ENCODE measurements at places on chromosomes 7 and 10. TPM values are rescaled to one million over a fixed set of nuclear protein-coding genes. Genes with fewer than 3 reads are reported as not detected.

The C10orf95 gene
- 0.25 TPM for total RNA-seq

The TRDMT1 gene
- total RNA-seq = 6.1 TPM

The ARMS2 gene
- not detected for total RNA-seq

The ZMYND11 gene
- total RNA-seq = 83.4 TPM

The BUD31 gene
- total RNA-seq = 77.7 TPM

The PNLIP gene
- not detected for total RNA-seq

The PDE1C gene
- total RNA-seq = 2.3 TPM

The GHRHR gene
- not detected for total RNA-seq

DNA sequence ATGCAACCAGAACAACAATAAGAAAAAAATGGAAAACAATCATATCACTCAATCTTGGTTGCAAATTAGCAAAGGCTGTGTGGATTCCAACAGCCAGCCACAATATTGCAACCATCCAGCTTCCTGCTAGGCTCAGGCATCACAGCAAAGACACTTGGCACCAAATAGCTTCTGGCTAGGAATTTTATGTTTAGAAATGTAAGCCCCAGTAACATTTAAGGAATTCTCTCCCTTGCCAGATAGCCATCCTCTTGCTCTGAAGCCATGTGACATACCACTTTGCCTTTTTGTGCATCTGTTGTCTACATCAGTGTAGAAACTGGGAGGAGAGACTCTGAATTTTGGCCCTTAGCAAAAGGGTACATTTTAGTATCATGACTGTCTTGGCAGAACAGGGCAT lies 22.2 kb downstream of the MKX start:
- DNase-seq = no peak

DNA sequence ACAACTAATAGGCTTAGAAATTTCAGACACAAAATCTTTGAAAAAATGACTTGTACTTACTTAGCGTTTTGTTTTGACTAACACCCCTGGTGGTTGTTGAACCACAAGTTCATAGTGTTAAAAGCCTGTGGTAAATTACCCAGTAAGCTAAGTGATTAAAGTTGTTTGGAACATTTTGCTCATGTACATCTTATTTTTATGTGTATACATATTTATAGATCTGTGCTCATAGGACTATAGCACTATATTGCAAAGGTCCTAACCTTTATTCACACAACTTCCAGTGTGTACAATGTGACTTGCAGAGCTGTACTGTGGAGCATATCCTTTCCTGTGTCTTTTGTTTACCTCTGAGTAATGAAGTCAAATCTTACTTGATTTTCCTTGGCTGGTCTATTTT lies 79.6 kb downstream of the BMPR1A start:
- DNase-seq = peak; percentile 11

DNA sequence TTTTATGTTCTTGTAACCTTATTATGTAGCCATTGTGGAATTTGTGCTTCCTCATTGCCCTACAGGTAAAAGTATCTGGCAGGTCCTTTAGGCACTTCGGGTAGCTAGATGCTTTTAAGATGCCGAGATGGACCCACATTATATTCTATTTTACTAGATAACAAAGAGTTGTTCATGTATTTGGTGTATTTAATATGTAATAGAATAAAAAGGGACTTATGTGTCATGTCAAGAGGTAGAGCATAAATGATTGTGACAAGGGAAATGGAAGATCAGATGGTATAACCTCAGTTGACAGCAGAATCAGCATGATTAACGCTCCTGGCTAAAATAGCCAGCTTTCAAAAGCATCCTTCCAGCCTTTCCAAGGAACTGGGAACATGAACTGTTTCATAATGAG lies 50.6 kb downstream of the NPY start:
- no peak for DNase-seq

GRCh38 chr10:75807456-75807855 lies 376.0 kb downstream of the LRMDA start:
- no peak for DNase-seq

DNA sequence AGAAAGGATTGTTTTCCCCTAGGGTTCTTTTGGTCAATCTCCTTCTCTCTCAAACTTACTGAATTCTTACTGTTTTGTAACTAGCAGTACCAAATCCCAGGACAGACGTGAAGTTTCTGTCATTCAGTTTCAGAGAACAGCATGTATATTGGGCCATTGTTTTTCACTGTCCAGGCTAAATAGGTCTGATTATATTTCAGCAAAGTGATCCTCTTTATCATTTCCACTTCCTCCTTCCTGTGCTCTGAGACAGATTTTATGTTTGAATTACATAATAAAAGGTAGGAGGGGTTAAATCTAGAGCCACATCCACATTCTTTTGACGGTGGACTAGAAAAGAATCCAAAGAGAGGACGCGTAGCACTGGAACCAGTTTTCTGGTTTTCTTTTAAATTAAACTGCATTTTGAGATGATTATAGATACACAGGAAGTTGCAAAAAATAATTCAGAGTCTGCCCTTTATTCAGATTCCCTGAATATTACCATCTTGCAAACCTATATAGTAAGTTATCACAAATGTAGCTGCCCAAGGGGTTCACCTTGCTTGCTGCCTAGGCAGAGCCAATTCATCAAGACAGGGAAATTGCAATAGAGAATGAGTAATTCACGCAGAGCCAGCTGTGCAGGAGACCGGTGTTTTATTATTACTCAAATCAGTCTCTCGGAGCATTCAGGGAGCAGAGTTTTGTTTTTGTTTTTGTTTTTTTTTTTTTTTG lies 40.1 kb downstream of the AKR1E2 start:
- no peak for DNase-seq

- peak; percentile 21 for DNase-seq
Observed at GRCh38 chr10:71999360-72000072, 35.3 kb downstream of the CHST3 start.

DNA sequence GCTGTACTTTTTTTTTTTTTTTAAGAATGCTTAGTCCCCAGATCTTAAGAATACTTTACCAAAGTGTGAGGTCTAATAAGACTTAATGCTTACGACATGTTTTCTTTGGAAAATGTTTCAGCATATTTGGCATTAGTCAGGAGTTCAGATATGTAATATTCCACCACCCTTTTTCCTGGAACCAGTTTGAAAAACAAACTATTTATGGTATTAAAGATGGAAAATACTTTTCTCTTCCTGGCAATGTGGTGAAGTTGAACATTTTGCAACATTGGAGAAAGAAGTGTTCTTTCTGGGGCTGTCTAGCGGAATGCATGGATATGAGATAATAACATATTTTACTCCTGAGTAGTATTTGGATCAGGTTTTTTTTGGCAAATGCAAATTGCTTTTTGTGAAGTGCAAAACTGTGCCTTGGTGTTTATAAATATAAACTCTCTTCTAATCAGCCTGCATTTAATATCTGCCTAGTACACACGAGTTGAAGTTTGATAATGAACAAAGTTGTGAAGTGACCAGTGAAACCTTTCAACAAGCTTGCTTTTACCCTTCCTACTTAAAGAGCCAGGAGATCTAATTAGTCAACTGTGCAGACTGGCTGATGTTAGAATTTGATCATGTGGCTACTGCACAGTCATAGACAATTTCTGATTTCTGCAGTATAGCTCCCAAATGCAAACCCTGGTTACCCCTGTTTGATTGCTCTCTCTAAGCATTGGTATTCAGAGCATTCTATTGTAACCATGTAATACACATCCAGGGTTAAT lies 20.9 kb downstream of the MAP3K8 start:
- no peak for DNase-seq

DNA sequence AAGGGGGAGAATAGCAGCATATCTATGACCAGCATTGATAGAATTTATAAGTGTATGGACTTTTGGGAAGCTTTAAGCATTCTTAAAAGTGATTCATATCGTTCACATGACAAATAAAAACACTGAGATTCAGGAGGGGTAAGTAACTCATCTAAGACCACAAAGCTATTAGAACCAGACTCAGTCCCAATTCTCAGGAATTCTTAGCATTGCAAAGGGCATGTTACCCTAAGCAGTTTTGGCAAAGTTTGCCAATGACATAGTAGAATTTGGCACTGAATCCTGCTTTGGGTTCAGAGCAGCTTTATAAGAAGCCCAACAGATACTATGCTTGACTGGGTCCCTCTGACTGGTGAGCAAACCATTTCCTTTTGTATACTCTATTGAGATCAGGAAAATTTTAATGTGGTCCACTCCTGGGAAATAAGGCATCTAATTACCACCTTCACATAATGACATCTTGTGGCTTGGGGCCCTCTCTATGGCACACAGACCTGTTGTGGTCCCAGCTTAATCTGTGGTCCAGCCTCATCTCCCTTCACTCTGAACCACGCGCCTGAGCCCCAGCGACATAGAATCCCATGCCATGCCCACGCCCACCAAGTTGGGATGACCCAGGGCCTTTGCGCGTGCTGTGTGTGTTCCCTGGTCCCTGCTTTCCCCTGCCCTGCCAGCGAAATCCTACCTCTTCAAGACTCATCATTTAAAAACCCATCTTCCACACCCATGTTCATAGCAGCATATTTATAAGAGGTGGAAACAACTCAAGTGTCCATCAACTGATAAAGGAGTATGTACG lies 37.5 kb upstream of the DOCK1 start:
- peak; percentile 70 for DNase-seq

DNA sequence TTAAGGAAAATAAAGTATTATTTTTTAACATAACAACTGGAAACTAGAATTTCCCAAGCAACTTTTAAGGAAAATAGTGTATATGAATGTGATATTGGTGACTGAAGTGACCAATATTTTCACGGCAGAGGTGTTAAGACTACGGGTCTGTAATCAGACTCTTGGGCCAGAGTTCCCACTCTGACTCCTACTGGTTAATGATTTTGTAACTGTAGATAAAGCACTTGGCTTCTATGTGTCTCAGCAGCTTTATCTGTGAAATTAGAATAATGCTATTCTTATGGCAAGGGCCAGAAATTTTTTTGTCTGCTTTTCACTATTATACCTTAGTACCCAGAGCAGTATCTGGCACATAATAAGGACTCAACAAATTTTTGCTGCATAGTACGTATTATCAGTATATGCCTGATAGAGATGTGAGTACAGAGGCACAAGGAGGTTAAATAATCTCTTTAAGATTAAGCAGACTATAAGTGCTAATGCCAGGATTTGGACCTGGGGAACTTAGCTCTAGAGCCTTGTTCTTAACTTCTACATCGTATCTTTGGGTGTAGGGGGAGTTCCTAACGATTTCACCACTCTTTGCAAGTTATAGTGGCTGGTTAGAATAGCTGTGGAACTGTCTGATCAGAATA lies 186.1 kb upstream of the SLC26A5 start:
- DNase-seq = no peak

GRCh38 chr7:85851571-85852193 lies 664.8 kb upstream of the SEMA3D start:
- peak; percentile 70 for DNase-seq

- DNase-seq = no peak
Observed at GRCh38 chr7:137685433-137686164, 161.2 kb downstream of the DGKI start.

DNA sequence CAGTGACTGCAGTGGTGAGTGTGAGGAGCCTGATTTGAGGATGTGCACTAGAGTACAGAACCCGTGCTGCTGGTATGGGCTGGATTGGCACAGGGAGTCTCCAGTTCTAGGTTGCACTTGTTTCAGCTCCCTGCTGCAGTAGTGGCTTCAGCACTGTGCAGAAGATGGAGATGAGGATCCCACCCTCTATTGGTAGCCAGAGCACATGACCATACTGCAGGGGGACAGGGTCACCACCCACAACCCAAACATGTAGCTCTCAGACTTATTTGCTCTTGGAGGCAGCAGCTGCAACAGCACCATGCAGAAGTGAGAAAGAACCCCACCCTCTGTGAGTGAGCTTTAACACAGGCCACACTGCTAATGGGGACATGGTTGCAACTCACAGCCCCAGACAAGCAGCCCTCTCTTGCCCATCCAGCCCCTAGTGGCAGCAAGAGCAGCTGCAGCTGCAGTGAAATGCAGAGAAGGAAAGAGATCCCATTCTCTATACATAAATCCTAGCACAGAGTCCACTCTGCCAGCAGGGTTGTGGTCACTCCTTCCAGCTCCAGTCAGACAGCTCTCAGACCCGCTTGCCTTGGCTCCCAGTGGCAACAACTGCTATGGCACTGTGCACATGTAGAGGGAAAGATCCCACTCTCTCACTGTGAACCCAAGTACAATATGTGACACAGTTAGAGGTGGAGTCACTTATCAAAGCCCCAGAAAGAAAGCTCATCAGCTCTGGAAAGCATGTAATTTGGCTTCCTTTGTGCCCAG lies 51.4 kb upstream of the SCIN start:
- DNase-seq = no peak

DNA sequence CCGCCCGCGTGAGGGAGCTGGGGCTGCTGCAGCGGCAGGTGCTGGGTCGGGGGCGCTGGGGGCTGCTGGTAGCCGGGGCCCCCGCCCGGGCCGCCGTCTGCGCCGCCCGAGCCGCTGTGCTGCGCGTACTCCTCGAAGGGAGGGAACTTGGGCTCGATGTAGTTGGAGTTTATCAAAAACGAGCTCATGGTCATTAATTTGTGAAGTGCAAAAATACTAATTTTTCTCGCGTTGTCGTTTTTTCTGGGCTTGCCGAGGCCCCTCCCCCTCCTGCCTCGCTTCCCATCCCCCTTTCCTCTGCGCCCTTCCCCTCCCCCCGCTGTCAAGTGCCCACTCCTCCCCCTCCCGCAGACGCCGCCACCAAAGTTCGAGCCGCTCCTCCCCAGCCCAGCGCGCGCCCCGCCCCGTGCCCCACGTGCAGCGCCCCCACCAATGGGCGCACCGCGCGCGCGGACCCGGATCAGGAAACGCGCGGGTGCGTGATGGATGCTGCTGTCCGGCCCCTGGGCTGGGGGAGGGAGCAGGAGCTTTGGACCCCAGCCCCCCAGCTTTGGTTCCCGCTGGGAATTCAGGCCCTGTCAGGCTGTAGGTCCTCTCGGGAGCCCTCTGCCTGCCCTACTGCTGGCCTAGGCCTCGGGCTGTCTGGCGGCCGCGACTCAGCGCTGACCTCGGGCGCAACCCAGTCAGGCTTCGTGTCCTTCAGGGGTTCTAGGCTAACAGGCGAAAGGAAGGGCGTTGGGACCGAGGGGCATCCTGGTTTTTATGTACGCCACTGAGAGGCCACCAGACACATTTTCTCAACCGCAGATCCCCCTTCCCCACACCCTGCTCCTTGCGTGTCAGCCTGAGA lies at the start of gene HOXA4:
TSS of gene HOXA4 (minus strand) at position 218 of the 850 bp plus-strand sequence. CDS start at position 194, 24 bp downstream.
- no peak for DNase-seq

DNA sequence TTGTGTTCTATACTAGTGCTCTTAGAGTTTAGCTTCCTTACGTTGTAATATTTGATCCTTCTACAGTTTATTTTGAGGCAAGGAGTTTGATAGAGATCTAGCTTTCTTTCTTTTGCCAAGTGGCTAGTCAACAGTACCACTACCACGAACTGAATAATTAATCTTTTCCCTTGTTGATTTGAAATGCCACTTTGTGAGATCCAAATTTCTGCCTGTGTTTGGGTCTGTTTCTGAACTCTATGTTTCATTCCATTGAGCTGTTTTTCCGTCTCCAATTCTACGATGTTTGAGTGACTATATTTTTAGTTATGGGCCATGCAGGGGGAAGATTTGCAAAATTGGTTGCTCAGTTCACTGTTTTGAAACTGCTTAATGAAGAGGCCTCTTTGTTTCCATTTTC lies 134.7 kb downstream of the KIAA1217 start:
- DNase-seq = no peak

DNA sequence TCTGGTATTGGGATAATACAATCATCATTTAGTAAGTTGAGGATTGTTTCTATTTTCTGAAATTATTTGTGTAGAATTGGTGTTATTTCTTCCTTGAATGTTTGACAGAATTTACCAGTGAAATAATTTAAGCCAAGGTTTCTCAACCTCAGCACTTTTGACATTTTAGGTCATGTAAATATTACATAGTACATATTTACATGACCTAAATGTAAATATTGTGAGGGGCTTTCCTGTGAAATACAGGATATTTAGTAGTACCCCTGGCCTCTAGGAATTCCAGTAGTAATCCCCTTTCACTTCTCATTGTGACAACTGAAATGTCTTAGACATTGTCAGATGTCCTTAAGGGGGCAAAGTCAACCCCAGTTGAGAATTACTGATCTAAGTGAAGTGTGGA lies 59.8 kb downstream of the TBC1D12 start:
- DNase-seq = no peak
